ENCODE measurements at places on chromosomes 16 and 17.
A peak's percentile ranks its signal among the peaks of the same experiment; 100 is the strongest.

- DNase-seq: no peak
Observed at GRCh38 chr16:86198206-86199118, 299.5 kb downstream of the IRF8 start.

GRCh38 chr17:10118788-10119130 is 79.6 kb downstream of the GAS7 start:
- no peak for DNase-seq

DNA sequence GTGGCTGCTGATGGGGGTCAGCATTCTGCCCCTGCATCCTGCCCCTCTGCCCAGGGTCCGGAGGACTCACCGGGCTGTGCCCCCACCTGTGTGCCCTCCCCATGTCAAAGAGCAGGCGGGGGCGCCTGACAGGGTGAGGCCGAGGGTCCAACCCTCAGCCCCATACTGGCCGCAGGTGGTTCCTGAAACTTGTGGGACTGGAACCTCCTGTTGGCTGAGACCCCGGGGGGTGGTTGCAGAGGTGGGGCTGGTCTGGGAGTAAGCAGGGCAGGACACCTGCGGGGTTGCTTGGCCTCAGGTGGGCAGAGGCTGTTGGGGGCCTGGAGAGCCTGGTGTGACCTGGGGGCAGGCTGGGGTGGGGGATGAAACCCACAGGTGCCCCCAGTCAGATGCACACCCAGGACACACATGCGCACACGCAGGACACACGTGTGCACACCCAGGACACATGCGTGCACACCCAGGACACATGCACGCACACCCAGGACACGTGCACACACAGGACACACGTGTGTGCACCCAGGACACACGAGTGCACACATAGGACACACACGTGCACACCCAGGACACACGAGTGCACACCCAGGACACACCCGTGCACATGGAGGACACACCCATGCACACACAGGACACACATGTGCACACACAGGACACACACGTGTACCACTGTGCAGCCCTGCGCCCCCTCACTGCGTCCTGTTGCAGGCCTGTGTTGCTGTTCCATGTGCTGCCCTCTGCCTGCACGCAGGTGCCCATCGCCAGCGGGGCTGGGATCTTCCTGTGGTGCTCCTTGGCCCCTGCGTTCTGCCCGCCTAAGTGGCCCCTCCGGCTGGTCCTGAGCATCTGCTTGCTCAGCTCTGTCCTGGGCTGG is 31.4 kb downstream of the SOX8 start:
- DNase-seq: no peak

DNA sequence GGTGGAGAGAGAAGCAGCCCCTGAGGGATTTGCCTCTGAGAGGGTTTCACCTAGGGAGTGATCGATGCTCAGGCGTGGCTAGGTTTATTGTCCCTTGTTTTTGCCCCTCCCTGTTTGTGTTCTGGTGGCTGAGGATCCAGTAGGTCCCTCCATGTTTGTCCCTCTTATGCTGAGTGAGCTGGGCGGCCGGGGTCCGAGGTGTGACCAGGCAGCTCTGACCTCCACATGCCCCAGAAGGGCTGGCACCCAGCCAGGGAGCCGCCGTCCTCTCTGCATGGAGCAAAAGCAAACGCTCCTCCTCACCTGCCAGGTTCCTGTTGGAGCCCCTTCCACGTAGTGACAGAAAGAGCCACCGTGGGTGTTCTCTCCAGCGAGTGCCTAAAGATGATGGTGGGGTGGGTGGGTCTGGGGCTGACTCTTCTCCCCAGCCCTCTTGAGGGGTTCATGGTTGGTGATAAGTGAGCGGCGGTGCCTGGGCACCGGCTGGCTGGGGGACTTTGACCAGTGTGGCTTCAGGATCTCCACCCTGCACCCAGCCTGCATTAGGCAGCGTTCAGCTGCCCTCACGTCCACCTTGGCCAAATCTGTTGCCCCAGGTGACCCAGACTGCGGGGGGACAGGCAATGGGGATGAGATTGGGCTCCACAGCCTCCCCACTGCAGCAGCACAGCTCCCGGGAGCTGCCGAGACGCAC is 14.1 kb upstream of the NUDT16L1 start:
- DNase-seq: no peak

DNA sequence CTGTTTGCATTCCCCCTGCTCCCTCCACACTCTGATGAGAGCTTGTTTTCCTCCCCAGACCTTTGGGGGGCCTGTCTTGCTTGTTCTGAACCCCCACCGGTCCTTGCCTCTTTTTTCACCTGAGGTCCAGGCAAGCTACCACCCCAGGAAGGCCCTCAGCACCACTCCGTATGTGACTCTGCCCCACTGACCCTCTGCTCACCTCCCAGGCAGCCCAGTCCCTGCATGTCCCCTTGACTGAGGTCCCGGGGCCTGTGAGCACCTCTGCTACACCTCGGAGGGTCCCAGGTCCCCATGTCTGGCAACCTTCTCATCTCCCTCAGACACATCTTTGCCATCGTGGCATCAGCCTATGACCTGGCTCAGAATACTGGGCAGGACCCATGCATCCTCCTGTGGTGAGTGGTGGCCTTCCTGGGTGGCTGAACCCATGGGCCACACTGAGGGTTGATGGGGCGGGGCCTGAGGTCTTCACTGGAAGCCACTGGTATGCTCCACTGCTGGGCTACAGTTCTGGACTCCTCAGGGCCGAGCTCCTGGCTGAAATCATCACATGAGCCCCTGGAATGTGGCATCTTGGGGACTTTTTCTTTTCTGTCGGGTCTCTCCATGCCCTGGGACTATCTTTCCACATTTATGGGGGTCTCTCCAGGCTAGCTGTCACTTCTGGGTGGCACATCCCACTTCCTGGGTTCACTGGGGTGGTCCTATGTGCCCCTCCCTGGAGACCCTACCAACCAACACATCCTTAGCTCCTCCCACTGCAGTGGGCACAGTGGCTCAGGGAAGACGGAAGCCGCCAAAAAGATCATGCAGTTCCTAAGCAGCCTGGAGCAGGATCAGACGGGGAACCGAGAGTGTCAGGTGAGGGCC is 3.5 kb downstream of the MYO15B start:
- DNase-seq: no peak

- no peak for DNase-seq
Observed at GRCh38 chr17:19357351-19357750, 5.2 kb downstream of the B9D1 start.

DNA sequence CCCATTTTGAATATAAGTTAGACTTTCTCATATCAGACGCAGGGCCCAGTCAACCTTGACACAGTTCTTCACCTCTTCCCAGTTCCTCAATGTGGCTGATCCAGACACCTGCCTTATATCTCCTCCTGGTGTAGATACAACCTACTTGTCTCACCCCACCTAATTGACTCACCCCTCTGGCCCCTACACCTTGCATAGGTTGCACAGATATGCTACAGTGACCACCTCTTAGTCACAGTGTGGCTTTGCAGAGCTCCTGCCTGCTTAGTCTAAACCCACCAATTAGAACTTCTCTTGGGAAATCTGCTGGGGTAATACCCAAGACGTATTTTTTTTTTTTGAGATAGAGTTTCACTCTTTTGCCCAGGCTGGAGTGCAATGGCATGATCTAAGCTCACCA is 16.8 kb downstream of the CHP2 start:
- DNase-seq: no peak

DNA sequence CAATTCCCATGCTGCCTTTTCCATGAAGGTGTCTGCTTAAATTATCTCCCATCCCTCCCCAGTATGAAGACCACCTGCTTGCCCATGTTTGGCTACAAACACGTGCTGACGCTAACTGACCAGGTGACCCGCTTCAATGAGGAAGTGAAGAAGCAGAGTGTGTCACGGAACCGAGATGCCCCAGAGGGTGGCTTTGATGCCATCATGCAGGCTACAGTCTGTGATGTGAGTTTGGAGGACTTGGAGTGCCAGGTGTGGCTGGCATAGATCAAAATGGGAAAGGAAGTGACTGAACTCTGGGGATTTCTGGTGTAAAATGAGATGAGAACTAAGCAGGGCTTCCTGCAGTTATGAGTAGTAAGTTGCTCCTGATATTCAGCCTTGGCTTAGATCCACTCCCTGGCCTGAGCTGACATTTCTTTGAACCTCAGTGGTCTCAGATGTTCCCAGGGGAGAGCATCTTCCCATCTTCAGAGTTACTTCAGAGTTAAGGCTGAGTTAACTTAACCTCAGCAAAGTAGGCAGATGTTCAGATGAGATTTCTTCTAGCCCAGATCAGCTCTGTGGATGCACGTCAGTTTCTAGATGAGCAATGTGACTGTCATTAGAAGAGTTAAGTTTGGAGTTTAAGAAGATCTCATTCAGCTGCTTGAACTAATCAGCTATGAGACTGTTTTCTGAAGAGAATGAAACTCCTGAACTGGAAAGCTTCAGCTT is 32.7 kb downstream of the ITGB3 start:
- peak; percentile 76 for DNase-seq

GRCh38 chr17:4433515-4434031 is at the start of gene SPNS3:
Gene SPNS3 (plus strand): TSS chr17:4433940. CDS start chr17:4433968, 28 bp downstream.
- peak; percentile 44 for DNase-seq

DNA sequence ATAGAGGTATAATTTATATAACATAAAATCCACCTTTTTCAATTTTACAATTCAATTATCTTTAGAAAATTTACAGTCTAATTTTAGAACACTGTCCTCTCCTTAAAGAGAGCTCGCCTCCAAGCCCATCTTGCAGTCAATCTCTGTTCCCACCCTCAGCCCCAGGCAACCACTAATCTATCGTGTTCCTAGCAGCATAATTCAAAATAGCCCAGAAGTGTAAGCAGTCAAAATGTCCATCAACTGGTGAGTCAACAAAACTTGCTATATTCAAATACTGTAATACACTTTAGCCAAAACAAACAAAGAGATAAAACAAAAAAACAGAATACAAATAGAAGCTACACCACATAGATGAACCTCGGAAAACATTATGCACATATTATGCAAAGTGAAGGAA is 1006.8 kb upstream of the EEF2KMT start:
- no peak for DNase-seq

GRCh38 chr17:36728030-36728991 is 126.9 kb downstream of the MRM1 start:
- peak; percentile 29 for DNase-seq
